Activated T-cell treated with anti-CD3 and anti-CD28 coated beads for 24 hours (primary cell): ENCODE measurements at places on chromosomes 3 and 15.

DNA sequence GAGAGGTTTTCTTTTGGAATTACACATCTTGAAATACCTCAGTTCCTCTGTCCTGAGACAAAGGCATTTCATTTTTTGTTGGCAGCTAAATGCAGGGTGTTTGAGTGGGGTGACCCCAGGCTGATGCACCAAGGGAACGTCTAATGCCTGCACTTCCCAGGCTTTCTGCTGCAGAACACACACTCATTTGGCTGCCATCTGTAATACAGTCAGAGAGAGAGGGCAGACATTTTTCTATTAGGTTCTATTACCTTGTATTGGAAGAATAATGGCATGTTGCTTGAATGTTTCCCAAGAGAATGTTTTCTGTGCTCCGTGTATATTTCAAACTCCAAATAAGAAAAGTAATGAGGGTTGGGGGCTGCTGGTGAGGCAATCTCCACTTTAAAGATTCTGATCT is 87.1 kb downstream of the PTPRG start:
- no peak for DNase-seq

- DNase-seq, result peak; percentile 90
Observed at GRCh38 chr15:40694688-40695468, at the start of gene RAD51. Gene RAD51, plus strand, starts transcription at chr15:40695174. Its CDS starts 3,585 bp downstream, at chr15:40698759.

DNA sequence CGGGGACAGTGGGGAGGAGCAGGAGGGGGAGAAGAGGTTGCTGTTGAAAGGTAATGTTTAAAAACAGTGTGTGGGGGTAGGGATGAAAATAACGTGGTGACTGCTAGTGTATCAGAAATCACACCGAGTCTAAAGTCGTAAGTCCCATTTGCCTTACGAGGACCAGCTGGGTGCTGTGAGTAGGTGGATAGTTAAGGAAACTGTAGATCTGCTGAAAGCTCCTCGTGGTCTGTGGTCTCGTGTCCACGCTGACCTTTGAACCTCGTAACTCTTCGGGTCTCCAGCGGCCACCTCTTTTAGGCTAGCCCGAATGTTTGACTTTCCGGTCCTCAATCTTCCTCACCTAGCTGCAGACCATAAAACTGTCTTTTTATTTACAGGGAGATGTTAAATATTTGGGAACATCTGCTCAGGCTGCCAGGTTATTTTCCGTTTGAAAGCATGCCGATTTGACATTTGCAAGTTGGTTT is 29.3 kb upstream of the ST3GAL6 start:
- no peak for DNase-seq

DNA sequence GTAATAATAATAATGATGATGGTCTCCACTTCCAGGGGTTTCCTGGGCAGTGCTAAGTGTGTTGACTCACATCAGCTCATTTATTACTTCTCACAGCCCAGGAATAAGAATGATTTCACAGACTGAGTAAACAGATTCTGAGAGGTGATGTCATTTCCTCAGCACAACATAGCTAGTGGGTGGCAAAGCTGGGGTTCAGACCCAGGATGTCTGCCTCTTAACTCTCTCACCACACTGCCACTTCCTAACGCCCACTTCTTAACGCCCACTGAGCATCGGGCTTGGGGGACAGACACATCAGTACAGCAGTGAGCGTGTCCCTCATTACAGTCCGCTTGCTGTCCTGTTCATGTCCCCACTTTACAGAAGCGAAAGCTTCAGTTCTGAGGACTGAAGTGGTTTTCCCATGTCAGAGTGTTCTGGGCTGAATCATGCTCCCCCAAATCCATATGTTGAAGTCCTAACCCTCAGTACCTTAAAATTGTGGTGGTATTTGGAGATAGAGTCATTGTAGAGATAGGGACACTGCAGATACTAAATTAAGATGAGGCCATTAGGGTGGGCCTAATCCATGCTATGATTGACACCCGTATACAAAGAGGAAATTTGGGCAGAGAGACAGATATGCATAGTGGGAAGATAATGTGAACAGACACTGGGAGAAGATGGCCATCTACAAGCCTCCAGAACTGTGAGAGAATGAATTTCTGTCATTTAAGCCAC is 68.0 kb downstream of the ATP2B2 start:
- DNase-seq, result peak; percentile 48

DNA sequence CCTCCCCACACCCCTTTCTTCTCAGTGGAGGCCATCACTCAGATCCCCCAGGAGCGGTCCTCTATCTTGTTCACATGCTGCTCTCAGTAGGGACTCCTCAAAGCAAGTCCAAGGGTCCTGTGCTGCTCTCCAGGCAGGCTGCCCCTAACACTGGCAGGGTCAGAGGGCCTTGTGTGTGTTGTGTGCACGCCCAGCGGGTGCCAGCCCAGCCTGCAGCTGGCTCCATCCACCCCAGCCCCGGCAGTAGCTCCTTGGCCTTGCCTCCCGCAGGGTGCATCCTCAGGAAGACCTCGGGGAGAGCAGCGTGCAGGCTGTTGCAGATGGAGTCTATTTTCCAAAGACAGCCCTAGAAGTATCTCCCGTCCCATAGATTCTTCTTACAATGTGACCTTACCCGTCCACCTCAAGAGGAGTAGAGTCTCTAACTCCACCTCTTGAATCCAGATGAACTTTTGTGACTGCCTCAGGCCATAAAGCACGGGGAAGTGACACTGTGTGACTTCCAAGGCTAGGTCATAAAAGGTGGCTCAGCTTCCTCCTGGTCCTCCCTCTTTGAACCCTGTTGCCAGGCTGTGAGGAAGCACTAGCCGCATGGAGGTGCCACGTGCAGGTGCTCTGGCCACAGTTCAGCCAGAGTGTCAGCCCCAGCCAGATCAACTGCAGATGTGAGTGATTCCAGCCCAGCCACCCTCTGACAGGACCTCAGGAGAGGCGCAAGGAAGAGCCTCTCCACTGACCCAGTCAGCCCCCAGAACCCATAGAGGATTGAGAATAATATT is 531.6 kb downstream of the SHQ1 start:
- DNase-seq, result no peak

DNA sequence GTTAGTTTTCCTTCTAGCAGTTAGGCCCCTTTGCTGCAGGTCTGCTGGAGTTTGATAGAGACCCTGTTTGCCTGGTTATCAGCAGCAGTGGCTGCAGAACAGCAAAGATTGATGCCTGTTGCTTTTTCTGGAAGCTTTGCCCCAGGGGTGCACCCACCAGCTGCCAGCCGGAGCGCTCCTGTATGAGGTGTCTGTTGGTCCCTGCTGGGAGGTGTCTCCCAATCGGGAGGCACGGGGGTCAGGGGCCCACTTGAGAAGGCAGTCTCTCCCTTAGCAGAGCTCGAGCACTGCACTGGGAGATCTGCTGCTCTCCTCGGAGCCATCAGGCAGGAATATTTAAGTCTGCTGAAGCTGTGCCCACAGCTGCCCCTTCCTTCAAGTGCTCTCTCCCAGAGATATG is 825.3 kb upstream of the GRM7 start:
- no peak for DNase-seq

DNA sequence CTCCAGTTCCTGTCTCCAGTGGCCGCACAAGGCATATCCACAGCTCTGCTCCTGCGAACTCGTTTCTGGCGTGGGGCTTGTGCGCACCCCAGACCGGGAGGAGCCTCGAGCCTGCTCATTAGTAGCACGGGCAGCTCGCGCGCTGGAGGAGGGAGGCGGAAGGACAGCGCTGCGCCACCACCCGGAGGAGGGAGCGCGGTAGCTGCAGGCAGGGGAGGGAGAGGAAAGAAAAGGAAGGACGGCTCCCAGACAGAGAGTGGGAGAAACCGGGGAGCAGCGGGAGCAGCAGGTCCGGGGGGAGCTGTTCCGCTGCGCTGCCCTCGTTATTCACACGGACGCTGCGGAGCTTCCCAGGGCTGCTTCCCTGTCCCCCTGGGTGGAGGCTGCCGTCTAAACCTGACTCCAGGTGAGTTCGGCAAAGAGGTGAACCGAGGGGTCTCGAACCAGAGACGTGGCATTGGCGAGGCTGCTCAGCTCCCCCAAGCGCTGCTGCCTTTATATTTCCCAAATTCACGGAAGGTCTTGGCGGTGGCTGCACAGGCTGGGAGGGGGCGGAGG is 121.3 kb upstream of the ZNF717 start:
- no peak for DNase-seq

DNA sequence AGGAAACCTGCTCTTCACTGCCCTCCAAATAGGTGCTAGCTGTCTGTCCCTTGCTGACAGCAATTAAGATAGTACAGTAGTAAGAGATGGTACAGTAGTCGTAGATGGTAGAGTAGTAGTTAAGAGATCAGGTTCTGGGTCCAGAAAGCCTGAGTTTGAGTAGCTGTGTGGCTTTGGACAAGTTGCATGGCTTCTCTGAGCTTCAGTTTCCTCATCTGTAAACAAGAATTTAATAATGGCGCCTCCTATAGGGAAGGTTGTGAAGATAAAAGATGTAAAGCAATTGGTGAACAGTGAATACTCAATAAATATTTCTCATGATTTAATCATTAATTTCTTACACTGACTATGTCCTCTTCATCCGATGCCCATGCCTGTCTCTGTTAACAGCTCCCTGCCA is 86.9 kb upstream of the BCL6 start:
- no peak for DNase-seq

- no peak for DNase-seq
Observed at GRCh38 chr15:41597787-41598186, 38.8 kb downstream of the TYRO3 start.

- DNase-seq, result no peak
Observed at GRCh38 chr3:134312873-134313846, 61.1 kb downstream of the AMOTL2 start.

DNA sequence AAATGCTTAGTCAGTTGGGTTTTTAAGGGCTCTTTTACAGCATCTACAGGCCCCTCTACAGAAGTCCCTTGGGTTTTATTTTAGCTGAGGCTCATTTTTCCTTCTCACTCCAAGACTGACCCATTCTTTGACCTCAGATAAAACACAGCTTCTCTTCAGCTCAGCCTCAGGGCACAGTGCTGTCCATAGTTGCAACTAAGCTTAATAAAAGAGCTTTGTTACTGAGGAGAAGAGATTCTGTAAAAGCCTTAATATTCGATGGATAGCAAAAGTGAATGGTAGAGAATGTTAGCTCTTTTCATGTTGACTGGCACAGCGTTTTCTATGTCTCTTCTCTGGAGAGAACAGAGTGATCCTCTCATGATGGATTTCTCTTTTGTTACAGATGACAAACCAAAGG is 277.9 kb downstream of the BBX start:
- no peak for DNase-seq

GRCh38 chr3:72152551-72153476 is 367.9 kb upstream of the PROK2 start:
- DNase-seq, result no peak

- no peak for DNase-seq
Observed at GRCh38 chr15:72902245-72902918, 118.8 kb upstream of the ADPGK start.

DNA sequence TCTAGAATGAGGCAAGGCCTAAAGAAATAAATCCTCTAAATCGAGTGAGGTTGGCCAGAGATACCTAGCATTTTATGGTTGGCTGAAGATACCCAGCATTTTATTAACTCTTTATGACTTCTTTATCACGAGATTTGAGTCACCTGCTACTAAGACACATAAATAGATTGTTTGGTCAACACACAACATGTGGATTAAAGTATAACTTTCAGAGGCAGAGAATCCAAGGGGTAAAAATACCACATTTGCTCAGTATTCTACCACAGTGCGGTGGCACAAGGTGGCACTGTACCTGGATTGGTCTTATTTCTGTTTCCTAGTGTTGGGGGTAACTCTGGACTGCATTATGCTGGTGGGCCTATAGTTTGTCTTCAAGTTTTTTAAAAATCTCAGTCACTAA is 27.0 kb upstream of the VILL start:
- no peak for DNase-seq

GRCh38 chr15:89377842-89378295 is 43.2 kb upstream of the POLG start:
- DNase-seq, result no peak

GRCh38 chr3:119819806-119820205 is 37.9 kb downstream of the NR1I2 start:
- no peak for DNase-seq

DNA sequence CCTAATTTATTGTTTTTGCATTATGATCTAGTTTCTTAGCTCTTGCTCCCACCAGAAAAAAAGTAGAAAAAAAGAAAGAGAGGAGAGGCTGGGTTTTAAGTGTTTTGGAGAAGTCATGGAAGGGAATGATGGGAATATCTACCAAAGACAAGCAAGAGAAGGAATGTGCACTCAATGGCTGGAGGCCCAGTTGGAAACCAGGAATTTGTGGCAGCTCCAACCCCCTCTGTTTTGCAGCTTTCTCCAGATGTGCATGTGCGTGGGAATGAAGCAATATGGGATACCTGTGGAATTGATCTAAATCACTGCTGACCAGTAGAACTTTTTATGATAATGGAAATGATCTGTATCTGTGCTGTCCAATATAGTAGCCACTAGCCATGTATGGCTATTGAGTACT is 27.1 kb downstream of the EIF2AK4 start:
- no peak for DNase-seq

DNA sequence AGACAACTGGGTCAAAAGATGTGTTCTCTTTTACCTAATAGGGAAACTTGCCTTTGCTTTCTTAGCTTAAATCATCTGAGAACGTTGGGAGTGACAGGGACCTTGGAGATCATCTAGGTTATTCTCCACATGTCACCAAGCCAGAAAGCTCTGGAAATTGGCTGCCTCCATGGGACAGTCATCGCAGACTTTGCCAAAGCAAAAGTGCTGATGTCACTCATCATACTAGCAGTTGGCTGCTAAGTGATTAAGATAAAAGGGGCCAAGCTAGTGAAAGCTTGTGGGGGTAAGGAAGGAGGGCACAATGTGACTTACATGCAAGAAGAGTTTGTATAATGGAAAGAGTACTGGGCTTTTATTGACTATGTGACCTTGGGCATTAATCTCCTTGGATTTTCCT is 198.0 kb upstream of the PFN2 start:
- no peak for DNase-seq

- DNase-seq, result no peak
Observed at GRCh38 chr15:57411945-57412768, 35.9 kb downstream of the CGNL1 start.

GRCh38 chr3:36697229-36698001 is 66.9 kb downstream of the DCLK3 start:
- no peak for DNase-seq

DNA sequence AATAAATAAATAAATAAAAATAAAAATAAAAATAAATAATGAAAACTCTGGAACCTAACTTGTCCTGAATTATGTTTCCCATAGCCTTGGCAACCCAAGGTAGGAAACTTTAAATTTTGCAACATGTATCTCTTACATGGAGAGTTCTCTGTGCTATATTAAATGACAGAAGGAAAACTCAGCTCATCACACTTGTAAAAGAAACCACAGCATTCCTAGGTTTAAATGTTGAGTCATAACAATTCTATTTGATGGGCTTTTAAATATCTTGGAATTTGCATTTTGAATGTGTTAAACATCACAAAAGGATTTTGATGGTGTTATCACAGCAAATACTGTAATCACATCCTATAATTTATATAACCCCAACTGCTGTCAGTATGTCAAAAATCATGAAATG is 144.2 kb downstream of the LRTM1 start:
- DNase-seq, result no peak
